Smooth muscle cell of the pulmonary artery (primary cell): ENCODE measurements at places on chromosomes 4 and X. TPM values are rescaled to one million over a fixed set of nuclear protein-coding genes. Genes with fewer than 3 reads are reported as not detected.

ASB5 gene
- 0.83 and 2.2 TPM in 2 replicates for total RNA-seq

CT45A3 gene
- total RNA-seq, result not detected in 2 replicates

CWH43 gene
- total RNA-seq, result not detected in 2 replicates

NMU gene
- total RNA-seq, result not detected in 2 replicates

TMEM156 gene
- total RNA-seq, result 0.20 TPM in 1 of 2 replicates, not detected in the other

SSX4B gene
- not detected in 2 replicates for total RNA-seq

CXCL11 gene
- not detected in 2 replicates for total RNA-seq

LINC00632 gene
- 9.7 and 13.3 TPM in 2 replicates for total RNA-seq
